T-helper 9 cell (primary cell): ENCODE measurements at places on chromosomes 7 and 10.
A peak's percentile ranks its signal among the peaks of the same experiment; 100 is the strongest.

DNA sequence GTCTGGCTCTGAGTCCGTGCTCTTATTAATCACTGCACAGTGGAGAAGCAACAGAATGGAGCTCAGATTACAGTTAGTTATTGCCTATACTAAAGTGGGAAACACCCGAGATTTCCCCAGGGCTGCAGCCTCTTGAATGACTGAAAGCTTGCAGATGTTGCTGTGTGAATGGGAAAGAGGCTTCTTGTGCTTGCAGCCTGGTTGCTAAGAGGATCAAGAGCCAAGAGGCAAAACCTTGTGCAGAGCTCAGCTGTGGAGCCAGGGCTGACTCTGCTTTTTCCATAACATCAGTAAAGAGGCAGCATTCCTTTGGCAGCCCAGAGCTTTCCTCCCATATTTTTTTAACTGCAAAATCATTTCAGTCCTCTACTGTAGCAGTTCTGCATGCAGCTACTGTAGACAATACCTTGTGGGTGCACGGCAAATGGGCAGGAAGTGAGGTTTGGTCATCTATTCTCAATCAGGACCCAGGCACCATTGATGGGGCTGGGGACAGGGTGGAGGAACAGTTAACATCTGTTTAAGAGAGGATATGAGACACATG, 86.5 kb downstream of the RALA start:
- no peak for DNase-seq

DNA sequence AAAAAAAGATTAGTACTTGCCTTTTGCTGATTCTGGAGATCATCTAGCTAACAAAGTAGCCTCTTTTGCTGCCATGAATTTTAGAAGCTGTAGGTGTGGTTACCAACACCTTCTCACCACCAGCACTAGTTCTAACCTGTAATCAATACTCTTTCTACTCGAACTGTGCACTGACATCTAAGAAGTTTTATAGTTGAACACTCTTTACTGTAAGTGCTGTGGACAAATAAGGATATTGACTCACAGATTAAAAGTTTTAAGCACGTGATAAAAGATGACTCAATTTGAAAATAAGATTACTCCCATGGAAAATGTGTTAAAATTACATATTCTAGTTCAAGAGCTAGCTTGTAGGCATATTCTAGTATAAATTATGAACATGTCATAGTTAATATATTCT, 89.9 kb downstream of the REEP3 start:
- DNase-seq, result no peak

DNA sequence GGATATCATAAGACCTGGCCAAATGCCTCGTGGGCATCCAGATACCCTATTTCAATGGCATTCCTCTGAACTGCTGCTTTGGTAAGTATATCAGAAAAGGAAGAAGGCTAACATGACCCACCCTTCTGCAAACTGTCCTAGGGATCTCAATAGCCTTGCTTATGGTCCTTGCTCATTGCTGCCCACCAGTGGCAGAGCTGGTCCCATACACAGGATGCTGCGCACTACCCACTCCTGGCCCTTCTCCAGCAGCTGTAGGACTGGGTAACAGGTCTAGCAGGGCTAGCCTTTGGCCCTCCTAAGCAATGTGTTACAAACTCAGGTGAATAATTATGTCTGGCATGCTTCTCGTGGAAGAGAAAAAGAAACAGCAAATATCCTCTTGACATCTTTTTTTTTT, 72.5 kb downstream of the C10orf90 start:
- no peak for DNase-seq

DNA sequence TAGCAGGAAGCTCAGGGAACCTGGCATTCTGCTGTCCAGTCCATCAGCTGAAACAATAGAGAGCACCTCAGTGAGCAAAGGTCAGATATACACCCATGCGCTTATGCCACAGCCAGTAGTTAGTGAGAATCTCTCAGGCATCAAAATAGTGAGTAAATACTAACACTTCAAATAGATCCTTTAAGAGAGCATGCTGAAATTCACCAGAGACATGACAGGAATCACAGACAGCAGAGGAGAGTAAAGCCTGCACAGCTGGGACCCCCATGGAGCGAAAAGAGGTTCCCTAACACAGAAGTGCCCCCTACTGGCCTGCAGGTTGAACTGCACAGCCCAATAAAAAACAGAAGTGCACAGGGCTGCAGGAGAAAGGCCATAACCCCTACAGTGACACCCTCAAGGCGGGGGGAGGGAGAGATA, 57.6 kb upstream of the ANTXRL start:
- no peak for DNase-seq

- no peak for DNase-seq
Measured at GRCh38 chr7:47846138-47846836, 102.0 kb downstream of the PKD1L1 start.

DNA sequence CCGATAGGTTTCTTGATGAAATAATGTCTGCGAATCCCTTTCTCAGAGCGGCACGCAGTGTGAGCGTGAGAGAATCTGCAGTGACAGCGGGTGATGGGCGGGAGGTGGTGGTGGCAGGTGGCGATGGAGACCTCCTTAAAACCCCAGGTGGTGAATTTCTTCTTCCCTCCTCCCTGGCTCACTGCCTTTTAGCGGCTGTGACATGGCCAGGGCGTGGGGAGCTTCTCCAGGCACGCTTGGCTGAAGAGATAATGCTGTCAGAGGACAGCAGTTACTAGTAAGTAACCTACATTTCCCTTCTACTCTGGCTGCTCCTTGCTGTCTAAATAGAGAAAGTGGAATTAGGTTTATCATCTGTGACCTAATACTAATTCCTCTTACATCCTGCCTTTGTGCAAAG, 141.4 kb upstream of the INSYN2A start:
- DNase-seq, result no peak

- DNase-seq, result no peak
Measured at GRCh38 chr10:55446441-55447002, 645.5 kb upstream of the PCDH15 start.

GRCh38 chr10:17428351-17429097, 25.9 kb downstream of the ST8SIA6 start:
- DNase-seq, result peak; percentile 54

DNA sequence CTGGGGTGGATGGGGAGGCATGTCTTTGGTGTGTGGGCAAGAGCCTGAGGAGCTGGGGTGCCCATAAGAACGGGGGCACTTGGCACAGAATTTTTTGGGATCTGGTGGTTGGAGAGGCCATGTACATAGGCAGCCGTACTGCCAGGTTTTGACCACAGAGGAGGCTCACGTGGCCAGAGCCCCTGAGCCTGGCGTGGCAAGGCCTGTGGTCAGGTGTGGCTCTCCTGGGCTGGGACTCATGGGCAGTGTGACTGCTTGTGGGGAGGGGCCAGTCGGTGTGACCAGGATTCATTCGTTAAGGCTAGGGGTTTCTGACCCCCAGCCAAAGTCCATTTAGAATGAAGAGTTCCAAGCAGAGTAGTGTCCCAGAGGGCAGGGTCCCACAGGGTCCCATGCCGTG, 38.2 kb downstream of the AGAP3 start:
- no peak for DNase-seq
